Prostate gland (tissue), 2 donors: ENCODE measurements at places on chromosomes 2 and 18.

- DNase-seq, result no peak
These were observed 13.8 kb downstream of the NRXN1 start for GRCh38 chr2:51018145-51018544.

DNA sequence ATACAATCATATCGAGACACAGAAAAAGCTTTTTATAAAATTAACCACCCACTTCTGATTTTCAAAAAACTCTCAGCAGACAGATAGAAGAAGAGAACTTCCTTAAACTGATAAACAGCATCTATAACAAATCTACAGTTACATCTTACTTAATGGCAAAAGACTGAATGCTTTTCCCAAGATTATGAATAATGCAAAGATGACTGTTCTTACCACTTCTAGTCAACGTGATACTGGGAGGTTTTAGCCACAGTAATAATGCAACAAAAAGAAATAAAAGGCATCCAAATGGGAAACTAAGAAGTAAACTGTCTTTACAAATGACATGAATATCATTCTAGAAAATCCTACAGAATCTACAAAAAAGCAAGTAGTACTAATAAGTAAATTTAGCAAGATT is 58.0 kb upstream of the TMEM247 start:
- DNase-seq, result no peak

- DNase-seq, result no peak
These were observed 198.2 kb downstream of the NCKAP5 start for GRCh38 chr2:133369901-133370658.

GRCh38 chr2:2188344-2188920 is 142.6 kb downstream of the MYT1L start:
- no peak for DNase-seq

DNA sequence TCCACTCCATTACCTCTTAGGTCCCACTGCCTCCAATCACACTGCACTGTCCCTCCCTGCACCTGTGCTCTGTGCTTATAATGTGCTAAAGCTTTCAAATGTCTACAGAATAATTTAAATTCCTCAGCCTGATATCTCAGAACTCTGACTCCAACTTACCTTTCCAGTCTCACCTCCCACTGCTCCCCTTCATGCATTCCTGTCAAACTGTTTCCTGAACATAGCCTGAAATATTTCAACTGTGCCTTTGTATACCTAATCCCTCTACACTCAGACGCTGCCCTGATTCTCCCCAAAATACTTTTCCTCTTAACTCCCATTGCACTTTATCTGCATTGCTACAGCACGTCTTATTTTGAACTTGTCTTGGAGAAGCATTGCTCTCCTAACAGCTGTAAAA is 40.5 kb downstream of the CHMP3 start:
- DNase-seq, result no peak

DNA sequence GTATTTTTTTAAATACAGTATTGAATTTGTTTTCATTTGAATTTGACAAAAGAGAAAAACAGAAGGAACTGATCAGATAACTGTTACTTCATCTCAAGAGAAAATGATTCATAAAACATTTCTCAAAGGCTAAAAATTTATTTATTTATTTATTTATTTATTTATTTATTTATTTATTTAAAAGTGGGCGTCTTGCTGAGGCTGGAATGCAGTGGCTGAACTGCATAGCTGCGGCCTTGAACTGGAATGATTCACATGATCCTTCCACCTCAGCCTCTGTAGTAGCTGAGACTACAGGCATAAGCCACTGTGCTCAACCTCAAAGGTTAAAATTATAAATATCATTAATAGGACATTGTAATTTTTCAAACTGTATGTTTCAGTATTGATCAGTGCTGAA is 4.5 kb upstream of the PUM2 start:
- no peak for DNase-seq

- DNase-seq, result no peak
These were observed 151.5 kb downstream of the MSH2 start for GRCh38 chr2:47554311-47554905.

DNA sequence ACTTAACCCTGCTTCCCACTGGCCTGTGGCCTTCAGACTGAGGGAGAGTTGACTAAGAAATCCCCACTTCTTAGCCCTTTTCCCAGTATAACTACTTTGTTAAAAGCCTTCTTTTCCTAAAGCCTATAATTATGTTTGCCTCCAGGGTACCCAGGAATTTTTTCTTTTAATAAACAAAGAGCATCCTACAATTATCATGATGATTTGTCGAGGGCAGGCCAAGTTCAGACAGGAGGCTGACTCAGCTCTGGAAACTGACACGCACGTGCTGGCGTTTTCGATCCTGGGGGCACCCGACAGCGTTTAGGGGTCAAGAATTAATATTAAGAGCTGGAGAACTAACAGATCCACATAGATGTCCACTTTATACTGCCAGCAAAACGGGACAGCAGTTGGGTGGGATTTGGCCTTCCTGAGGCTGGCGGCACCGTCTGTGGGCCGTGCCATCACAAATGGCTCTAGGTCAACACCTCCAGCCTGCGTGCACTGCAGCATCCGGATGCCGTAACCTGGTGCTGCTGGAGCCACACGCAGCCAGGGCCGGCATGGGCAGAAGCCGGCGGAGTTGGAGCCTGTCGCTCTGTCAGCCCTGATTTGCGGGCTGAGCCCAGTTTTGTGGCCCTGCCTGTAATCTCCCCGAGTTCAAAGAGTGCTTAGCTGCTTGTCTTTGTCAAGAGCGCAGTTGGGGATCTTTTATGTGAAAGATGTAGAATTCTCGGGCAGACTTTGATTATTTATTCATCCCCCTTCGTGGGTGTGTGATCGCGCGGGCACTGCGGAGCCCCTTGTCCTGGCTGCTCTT is 191.0 kb downstream of the GLI2 start:
- DNase-seq, result no peak

DNA sequence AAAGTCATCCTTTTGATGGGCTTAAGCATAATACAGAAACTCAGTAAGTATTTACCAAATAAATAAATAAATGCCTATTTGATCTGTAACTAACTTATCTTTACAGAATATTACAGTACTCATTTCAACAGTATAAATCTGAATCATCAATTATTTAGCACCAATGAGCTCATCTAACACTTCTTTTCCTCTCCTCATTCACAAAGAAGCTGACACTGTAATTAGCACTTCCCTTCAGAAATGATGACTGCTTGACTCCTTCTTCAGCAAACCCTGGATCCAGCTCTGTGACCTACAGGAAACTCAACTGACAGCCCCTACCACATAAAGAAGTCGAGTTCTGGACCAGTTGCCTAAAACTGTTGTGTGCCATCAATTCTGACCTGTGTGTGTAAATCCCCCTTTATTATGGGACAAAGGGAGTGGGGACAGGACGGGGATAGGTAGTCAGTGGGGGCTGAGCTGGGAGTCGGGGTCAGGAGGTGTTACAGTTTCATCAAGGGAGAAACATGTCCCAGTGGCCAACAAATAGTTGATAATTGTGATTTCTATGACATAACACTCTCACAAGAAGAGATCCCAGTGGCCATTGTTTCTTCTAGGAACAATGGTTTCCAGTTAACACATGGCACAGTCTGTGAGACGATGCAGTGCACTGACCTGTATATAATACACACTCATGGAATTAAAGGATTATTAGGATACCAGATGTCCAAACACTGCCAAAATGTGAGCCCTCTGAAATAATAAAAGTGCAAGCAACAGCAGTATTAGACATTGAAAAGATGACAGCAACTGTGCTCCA is 68.7 kb downstream of the STK39 start:
- no peak for DNase-seq

DNA sequence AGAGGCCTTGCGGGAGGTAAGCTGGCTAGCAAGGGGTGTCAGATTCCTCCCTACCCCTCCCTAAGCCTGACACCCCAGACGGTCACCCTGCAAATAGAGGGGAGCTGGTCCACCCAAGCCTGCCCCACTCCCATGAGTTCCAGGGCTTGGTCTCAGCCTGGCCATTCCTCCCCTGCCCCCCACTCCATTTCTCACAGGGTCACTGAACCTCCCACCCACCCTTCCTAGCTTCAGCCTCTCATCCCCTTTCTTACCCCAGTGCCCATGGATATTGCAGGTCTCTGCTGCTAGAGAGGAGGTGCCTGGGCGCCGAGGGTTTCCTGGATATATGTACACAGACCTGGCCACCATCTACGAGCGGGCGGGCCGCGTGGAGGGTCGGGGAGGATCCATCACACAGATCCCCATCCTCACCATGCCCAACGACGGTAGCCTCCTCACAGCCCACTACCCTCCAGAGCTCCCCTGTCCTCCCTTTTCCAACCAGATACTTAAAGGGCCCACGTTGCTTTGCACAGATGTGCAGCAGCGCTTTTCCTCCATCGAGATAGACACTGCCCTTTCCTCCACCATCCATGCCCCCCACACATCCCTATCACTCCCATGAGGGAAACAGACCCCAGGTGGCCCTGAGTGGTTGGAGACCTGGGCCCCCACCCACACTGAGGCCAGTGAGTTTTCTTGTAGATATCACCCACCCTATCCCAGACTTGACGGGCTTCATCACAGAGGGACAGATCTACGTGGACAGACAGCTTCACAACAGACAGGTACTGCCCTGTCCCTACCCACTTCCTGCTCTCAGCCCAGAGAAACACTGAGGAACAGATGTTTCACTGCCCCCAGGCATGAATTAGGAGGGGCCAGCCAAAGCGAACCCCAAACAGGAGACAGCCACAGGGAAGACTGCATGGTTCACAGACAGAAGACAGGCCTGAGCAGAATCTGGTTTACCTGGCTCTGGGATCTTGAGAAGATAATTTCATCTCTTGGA is 15.2 kb upstream of the ANKRD53 start:
- no peak for DNase-seq

DNA sequence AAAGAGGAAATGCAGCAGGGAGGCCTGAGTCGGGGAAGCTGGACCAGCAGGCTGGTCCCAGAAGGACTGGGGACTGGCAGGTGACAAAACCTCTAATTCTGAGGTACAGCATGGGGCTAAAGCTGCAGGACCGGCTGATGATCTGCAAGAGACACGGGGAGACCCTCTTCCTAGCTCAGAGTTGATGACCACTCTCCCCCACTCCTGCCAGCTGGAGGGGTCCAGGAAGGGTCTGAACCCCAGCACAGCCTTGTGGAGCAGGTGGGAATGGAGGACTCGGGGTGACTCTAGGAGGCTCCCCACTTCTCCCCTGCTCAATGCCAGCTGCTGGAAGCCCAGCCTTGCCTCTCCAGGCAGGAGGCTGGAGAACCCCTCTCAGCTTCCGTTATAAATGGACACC is 67.7 kb downstream of the TWIST2 start:
- DNase-seq, result no peak

DNA sequence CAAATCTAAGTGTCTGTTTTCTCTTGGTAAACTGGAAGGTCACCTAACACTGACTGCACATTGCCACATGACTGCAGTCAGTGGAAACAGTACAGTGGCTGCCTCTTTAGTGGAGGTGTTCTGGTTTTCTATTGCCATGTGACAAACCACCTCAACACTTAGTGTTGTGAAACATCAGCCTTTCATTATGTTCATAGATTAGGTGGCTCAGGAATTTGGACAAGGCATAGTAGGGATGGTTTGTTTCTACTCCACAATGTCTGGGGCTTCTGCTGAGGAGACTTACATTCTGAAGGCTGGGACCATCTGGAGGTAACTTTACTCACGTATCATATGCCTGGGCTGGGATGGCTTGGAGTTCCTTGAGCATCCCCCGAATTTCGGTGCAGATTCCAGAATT is 26.5 kb downstream of the CCDC85A start:
- DNase-seq, result no peak

DNA sequence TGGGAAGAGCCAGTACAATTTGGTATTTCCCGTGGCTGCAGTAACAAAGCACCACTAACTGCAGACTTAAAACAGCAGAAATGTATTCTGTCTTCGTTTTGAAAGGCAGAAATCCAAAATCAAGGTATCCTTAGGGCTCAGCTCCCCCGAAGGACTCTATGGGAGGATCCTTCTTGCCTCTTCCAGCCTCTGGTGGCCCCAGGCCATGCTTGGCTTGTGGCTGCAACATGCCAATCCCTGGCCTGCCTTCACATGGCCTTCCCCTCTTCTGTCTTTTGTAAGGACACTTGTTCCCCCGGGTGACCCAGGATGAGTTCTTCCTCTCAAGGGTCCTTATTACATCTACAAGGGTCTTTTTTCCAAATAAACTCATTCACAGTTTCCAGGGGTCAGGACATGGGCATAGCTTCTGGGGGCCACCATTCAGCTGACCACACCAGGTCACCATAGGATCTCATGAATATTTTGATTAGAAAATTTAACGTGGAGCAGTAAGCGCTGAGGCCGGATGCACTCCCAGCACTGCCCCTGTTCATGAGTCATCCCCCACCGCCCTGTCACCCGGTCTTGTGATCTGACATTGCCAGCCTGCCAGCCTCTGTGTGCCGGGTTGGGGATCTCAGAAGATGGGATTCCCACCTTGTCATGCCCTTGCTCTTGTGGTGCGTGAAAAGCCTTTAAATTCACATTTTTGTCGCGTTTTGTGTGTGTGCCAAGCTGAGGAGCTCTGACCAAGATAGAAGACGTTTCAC is 61.2 kb upstream of the B3GNT7 start:
- no peak for DNase-seq

- no peak for DNase-seq
These were observed 425.4 kb downstream of the TGIF1 start for GRCh38 chr18:3875376-3875775.

- DNase-seq, result no peak
These were observed 266.9 kb downstream of the ZNF385B start for GRCh38 chr2:179594268-179595112.

DNA sequence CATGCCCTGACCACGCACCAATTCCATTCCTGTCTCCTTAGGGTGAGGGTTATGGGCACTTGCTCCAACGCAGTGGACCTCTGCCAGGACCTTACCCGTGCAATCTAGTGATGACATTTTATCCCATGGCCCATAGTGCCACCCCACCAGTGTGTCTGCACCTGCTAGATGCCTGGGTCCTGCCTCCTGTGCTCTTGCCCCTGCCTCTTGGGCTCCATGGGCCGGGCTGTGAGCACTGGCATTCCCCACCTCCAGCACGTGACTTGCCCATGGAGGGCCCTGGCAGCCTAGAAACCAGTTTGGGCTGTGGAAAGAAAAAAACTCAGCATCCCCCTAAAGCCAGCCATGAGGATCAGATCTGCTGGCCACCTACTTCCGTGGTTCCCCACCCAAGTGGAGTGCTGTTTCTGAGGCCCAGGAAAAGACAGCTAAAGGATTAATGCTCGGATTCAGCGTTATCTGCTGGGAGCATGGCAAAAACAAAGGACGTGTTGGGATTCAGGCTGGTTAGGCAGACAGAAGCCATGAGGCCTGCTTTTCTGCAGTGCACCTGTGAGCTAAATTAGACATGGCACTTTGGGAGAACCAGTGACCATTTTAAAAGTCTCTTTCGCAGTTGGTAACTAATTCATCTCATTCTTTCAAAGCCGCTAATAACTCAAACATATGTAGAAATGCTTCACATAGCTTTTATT is 129.2 kb downstream of the ALPK2 start:
- DNase-seq, result no peak

DNA sequence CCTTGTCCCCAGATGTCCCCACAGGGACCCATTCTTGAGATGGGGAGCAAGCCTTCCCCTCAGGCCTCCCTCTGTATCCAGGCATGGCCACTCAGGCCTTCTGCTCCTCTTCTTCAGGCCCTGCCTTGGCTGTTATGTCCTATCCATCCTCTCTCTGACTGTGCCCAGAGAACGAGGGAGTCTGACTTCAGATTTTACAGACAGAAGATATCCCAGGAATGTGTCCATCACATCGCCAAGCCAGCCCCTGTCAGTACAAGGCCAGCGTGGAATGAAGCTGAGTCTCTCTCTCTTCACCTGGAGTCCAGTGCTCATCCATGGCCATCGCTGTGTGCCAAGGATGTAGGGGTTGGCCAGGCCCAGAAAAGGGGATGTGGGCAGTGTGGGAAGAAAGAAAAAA is 57.6 kb downstream of the SDC1 start:
- DNase-seq, result no peak
